ENCODE measurements at places on chromosomes 7 and 10.
A peak's percentile ranks its signal among the peaks of the same experiment; 100 is the strongest.

- peak; percentile 5 for DNase-seq
Measured at GRCh38 chr7:94056796-94057207, 52.6 kb upstream of the BET1 start.

DNA sequence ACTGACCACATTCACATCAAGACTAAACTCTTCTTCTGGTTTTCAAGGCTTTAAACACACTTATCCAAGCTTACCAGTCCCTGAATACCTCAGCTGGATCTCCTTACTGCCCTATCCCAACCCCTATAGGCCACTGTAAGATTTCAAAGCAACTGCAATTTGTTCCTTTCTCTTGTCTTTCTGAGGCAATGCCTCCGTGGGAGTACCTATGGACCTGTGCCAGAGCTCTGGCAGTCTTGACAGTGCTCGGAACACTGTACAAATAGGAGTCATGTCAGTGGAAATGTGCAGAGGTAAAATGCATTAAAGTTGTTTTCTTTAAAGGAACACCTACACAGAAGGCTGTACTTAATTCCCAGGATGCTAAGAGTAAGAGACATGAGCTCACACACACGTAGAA lies 124.7 kb downstream of the CNOT4 start:
- no peak for DNase-seq

DNA sequence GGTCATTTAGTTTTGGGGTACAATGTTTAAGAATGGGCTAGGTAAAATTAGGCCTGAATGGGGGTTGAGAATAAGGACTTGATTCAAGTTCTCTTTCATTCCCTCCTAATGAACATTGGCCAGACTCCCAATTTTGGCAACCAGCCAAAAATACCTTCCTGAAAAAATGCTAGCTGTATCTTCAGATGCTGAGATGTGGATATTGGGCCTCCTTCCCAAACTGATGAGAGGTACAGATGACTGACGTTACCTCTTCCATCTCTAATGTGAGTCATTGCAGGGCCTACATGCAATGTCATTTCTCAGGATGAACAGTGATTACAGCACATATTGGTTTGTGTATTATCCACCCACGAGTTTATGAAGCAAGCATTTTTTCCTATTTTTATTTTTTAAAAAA lies 151.6 kb downstream of the SND1 start:
- DNase-seq: no peak

DNA sequence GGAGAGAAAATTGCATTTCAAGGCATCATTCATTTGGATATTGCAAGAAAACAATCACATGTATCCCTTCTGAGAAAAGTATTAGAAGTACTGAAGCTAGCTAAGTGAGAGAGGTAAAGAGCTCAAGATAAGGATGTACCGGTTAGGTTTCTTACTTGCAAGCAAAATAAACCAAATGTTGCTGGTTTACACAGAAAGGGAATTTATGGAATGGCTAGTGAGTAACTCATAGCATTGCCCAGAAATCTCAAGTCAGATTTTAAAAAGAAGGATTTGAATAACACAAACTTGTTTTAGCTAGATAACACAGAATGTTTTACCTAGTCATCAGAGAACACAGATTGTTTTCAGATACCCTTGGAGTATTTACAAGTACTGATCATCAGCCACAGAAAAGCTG lies 30.6 kb downstream of the KLHL7 start:
- DNase-seq: no peak

DNA sequence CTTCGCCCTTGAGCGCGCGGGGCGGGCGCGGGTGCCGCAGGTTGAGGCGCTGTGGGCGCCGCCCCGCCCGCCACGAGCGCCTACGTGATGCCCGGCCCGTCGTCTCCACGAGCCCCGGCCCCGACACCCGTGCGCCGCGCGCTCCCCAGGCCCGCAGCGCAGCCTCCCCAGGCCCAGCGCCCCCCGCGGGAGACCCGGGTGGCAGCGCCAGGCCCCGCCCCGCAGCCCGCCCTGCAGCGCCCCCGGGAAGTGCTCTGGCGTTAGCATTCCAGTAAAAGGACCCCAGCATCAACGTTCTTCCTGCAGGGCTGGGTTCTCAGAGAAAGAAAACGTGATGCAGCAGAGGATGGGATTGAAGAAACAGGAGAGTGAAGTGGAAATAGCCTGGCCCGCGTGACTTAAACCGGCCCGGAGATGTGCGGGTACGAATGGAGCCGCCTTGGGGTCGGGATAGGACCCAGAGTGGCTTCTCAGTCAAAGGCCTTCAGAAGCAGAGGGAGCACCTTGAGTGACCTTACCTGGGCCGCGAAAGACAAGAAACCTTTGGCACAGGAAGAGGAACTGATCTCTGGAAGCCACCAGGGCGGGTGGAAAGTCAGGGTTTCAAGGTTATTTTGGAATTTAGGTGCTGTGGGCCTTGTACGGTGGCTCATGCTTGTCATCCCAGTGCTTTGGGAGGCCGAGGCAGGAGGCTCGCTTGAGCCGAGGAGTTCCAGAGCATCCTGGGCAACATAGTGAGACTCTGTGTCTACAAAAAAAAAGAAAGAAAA lies 1.8 kb downstream of the PFKP start:
- peak; percentile 58 for DNase-seq

- DNase-seq: no peak
Measured at GRCh38 chr10:108836362-108836761, 1086.9 kb downstream of the XPNPEP1 start.

DNA sequence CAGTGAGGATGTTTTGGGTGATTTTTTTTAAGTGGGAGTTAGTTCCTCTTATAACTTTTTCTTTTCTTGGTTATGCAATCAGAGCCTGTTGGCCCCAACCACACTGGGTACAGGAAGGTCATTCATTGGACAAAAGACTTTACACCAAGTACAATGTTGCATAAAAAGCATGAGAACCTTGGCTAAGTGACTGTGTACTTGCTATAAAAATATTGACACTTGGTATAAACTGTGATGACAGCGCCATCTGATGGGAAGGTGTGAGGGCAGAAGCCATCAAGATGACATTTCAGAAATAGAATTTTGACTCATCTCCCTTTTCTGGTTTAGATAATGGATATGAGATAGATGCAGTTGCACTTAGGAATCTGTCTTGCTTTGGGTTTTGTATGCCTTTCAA lies 126.4 kb upstream of the CCDC6 start:
- no peak for DNase-seq

Data from nephron progenitor cell (in vitro differentiated cells).